WERI-Rb-1 (cell line): ENCODE measurements at places on chromosomes 6 and 20.

GRCh38 chr6:127519469-127519785 lies 292 bp upstream of the MTCL3 start:
- no peak for DNase-seq

DNA sequence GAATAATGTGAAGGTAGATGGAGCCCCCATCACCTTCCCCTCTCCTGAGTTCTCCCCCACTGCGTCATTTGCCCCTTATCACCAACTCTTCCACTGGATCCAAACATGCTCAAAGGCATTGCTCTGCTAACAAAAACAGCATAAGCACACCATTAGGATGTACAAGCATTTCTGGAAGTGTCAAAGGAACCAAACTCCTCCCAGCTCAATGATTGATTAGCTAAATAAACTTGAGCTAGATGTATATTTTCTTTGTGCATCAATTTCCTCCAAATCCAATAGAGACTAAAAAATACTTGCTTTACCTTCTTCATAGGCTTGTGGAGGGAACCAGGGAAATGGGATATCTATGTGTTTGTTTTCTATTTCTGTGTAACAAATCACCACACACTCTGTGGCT lies 248.4 kb upstream of the JARID2 start:
- DNase-seq = no peak

- DNase-seq = no peak
Observed at GRCh38 chr6:44192428-44193041, 24.2 kb upstream of the MYMX start.

DNA sequence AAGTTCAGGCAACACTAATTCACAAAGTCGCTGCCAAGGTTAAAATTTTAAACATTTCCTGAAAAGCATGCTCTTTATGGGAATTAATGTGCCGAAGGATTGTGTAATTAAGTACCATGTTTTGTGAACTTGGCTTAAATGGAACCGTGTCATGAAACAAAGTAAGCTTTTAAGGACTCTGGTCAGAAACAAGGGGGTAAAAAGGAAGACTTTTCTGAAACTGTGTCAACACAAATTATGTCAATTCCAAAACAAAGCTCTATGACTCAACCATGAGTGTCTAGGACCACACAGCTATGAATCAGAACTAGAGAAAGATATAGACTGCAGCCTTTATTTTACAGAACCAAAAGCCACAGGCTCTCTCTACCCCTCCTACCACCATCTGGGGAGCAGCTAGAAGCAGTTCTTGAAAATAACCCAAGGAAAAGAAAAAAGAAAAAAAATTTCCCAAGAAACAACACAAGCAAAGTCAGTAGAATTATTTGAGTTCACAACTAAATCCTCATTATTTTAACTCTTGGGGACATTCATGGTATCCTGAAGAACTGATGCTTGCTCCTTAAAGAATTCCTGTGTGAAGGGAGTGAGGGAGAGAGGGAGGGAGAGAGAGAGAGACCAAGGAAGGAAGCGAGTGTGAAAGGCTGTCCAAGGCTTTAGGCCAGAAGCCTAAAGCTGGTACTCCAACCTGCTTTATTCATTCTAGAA lies 81.9 kb downstream of the ZMYND8 start:
- no peak for DNase-seq

DNA sequence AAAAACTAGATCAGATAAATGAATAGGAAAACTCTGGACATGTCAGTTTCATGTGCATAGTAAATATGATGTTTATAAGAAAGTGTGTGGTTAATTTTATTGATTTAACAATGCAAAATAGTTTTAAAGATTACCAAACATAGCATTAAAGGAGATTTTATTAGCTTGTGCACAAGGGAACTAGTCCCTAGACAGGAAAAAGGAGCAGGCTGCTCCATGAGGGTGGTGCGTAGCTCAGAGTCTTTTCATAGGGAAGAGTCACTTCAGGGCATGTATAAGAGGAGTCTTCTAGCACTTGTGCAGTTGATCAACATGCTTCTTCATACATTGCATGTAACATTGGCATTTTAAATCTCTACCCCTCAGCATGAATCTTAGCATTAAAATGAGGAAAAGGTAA lies 835.8 kb downstream of the GRIK2 start:
- no peak for DNase-seq

DNA sequence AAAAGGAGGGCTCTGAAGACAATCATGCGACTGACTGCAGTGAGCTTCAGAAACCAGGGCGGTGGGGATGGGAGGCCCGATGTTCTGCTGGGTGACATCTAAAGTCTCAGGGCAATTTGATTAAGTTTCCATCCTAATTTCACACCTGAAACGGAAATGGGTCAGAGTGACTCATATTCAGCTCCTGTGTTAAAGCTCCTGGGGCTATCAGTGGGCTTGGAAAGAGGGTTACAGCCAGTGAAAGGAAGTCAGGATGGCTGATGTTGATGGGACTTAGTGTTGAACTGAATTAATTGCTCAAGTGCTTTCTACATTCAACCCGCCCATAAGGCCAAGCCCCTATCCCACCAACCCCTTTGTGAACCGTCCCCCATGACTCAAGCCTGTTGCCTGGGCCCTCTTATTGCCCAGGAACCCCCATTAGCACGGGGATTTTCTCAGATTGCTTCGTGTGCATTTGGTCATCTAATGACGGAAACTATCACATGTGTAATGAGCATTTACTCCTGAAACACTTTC lies 47.1 kb upstream of the TBC1D7 start:
- DNase-seq = no peak

DNA sequence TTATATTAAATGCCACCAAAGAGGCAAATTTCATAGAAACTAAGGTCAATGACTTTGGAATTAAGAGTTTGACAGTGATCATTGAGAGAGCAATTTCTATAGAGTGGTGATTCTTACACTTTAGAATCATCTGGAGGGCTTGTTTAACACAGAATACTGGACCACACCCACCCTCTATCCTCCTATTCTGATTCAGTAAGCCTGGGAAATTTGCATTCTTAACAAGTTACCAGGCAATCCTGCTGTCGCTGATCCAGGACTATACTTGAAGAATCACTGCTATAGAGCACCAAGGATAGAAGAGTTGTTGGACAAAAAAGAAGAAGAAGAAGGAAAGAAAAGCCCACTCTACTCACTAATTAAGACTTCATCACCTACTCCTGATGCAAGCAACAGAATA lies 21.3 kb upstream of the TBX18 start:
- no peak for DNase-seq

DNA sequence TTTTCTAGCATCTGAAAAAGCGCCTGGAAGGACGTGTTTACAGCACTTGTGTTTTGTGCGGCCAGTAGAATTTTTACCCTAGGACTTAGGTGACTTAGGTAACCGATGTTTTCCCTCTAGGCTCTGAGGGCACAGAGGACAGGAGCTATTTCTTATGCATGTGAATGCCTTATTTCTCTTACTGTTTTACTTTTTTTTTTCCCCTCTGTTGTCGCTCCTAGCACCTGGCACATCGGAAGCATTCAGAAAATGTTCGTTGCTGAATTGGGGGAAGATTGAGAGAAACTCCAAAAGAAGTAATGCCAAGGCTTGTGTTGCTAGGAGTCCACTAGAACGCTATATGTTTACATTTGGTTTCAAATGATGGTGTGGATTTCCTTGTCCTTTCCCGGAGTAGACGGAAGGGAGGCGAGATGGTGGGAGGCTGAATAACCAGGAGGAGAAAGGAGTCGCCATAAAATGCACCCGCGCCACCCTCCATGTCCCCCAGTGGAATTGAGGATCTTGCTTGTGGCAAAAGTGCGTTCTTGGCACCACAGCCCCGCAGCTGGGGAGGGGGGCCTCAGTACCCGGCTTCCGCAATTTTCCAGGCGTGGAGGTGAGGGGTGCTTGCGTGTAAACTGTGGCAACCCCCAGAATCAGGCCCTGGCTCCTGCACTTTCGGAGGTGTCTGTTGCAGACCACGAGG lies 6.9 kb downstream of the OLIG3 start:
- DNase-seq = no peak

GRCh38 chr6:159062564-159062945 lies 17.8 kb upstream of the TAGAP start:
- DNase-seq = no peak

GRCh38 chr6:125154118-125154760 lies 666 bp downstream of the TPD52L1 start:
- no peak for DNase-seq

- no peak for DNase-seq
Observed at GRCh38 chr6:137866200-137866913, 702 bp upstream of the TNFAIP3 start.

- DNase-seq = no peak
Observed at GRCh38 chr6:39952167-39952566, 17.9 kb upstream of the MOCS1 start.

- peak; percentile 2 for DNase-seq
Observed at GRCh38 chr20:25277941-25278521, 30.1 kb downstream of the PYGB start.

DNA sequence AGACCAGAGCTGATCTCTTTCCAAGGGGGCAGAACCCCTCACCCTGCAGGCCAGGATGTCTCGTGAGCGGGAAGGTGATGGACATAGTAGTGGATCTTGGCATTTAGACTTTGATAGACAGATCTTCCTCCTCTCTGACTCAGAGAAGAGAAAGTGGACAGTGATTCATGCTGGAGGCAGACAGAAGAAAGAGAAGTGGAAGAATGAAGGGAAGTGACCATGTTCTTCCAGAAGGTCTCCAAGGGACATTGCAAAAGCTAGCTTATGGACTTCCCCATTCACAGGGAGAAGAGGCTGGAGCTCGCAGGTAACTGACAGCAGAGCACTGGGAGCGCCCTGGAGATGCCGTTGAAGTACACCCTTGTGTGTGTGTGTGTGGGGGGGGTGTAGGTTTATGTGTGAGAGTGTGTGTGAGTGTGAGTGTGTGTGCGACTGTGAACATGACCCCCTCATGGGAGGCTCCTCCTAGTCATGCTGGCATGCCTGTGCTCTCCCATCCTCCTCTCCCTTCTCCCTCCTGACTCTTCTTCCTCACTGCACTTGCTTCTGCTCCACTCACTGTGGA lies 8.0 kb upstream of the RAET1L start:
- DNase-seq = no peak

GRCh38 chr20:10671221-10671918 lies 2.4 kb downstream of the JAG1 start:
- DNase-seq = peak; percentile 52

DNA sequence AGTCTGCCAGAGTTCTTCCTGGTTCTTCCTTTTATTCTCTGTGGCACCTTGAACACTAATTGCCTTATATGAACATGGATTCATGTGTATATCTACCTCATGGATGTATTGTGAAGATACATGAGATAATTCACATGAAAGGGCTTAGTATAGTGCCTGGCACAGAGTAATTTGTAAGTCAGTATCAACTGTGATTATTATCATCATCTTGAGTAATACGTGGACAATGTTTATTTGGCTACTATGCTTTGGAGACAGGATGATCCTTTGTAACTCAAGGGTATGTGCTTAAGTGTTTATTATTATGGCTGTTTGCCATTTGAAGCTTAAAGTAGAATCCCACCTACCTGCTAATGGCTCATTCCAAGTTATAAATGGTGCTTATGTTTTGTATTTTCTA lies 16.0 kb downstream of the DOP1A start:
- DNase-seq = no peak

DNA sequence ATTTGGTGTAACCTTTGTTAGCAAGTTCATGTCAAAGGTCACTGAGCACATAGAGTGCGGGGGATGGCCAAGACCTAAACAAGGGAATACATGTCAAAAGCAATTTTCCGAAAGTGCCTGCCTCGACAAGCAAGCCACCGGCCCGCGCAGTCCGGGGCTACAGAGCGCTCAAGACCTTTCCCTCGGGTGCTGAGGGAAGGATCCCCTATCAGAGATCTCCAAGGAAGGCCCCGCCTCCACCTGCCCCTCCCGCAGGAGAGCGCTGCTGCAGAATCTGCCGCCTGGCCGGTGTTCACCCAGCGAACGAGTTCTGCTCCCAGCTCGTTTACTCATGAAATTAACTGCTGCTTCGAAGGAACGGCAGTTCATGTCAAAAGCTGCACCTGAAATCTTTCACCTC lies 252.7 kb downstream of the BMP7 start:
- no peak for DNase-seq

GRCh38 chr6:89637960-89638319 lies 607 bp downstream of the LYRM2 start:
- peak; percentile 24 for DNase-seq

DNA sequence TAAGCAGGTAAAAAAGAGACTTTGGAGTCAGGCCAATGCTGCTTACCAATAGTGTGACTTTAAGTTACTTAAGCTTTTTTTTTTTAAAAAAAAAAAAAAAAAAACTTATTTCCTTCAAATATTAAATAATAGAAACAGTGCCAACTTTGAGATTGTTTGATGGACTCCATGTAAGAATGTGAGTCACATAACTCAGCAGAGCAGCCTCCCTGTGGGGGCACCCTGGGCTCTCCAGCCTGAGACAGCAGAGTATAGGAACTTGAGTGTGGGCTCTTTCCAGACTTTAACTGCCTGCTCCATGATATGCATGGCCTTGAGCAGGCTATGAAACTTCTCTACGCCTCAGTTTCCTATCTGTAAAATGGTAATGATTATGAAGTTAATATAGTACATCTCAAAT lies 113.3 kb upstream of the SAMD5 start:
- no peak for DNase-seq

DNA sequence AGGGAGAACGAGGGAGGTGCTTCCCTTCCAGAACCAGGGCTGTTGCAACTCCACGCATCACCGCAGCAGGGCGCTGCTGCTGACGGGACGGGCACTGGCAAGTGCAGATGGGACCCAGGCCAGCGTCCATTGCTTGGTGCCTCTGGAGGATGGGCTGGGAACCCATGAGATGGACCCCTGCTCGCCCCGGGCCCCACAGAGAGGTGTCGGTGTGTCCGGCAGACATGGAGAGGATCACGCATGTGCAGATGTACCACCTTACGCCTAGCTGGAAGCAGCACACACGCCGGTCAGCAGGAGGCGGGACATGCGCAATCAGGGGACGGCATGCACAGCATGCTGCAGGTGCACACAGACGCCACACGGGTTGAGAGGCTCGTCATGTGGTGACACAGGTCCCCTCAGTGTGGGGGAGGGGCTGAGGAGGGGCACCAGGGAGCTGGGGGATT lies 5.7 kb downstream of the CABLES2 start:
- DNase-seq = peak; percentile 38
